ENCODE measurements at places on chromosomes 2 and 18. TPM values are rescaled to one million over a fixed set of nuclear protein-coding genes. Genes with fewer than 3 reads are reported as not detected.

DNA sequence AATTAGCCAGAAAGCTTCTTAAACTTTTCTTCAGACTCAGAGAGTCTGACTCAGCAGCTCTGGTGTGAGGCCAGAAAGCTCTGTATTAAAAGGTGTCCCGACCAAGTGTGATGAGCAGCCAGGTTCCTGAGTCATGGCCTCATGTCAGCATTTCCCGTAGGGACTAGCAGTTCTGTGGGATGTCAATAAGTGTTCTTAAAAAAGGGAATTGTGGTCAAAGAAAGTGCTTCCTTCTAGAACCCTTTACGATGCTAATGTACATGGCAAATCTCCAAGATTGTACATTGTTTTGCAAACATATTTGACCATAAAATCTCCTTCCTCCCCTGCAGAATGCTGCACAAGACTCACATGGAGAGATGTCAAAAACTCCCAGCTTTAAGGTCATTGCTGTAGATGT is 80.1 kb downstream of the PLA2R1 start:
- no peaks in the 10 kb centered on the region for H3K27me3 ChIP-seq
- DNase-seq: peak; percentile 77
- peaks cover 3% of the 10 kb centered on the region for H3K4me1 ChIP-seq
- H3K4me3 ChIP-seq: no peak overlapping the region
- no peak overlapping the region for H3K27ac ChIP-seq

DNA sequence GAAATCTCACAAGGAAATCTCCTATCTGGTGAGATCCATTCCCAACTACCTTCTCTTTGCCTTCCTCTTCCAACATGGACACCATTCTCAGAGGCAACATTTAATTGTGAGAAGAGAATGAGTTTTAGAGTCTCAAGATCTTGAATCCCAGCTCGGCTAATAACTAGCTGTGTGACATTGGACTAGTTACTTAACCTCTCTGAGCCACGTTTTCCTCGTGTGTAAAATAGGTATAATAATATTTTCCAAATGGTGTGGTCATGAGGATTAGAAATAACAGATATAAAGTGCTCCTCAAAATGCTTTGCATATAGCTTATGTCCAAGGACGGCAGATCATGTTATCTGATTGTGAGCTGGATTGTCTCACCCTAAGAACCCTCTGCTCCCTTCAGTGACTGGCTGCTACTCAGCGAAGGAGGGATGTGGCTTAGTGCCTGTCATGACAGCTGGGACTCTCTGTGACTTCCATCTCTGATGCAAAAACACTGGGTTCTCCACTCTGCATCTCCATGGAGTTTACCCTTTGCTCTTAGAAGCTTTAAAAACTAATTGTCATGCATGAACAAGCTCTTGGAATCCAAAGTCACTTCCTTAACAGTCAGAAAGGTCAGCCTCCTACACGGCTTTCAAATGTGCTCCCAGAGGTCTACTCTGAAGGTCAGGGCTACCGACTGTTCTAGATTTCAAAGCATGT is 38.4 kb upstream of the MRPL19 start:
- no peaks in the 10 kb centered on the region for H3K36me3 ChIP-seq
- peaks cover 21% of the 10 kb centered on the region for H3K4me1 ChIP-seq
- no peak overlapping the region for H3K27ac ChIP-seq
- H3K4me3 ChIP-seq: no peak overlapping the region

DNA sequence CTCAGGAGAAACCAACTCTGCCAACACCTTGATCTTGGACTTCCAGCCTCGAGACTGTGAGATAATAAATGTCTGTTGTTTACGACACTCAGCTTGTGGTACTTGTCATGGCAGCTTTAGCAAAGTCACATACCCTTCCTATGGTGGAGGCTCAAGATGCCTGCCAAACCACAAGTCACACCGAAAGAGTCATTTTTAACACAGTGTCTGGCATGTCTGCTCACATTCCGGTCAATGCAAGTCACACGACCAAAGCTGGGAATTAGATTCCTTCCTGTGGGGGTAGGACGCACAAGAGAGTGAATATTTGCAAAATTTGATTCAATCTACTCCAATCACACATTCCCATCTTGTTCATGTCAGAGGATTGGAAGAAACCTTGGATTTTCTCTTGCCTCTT is 24.6 kb downstream of the KCNE4 start:
- H3K4me3 ChIP-seq: no peak overlapping the region
- H3K27me3 ChIP-seq: no peaks in the 10 kb centered on the region
- no peak overlapping the region for H3K27ac ChIP-seq

Gene C1D
- total RNA-seq: 28.8 TPM

- no peak for DNase-seq
- H3K4me1 ChIP-seq: no peaks in the 10 kb centered on the region
- H3K36me3 ChIP-seq: no peaks in the 10 kb centered on the region
Measured at GRCh38 chr2:106561803-106562202, 74.6 kb downstream of the CD8B2 start.

Data from fibroblast of lung (primary cell).